ENCODE measurements at places on chromosomes 7 and 10.
A peak's percentile ranks its signal among the peaks of the same experiment; 100 is the strongest.

- DNase-seq = no peak
These were observed 110.7 kb downstream of the RNF32 start for GRCh38 chr7:156751319-156751718.

DNA sequence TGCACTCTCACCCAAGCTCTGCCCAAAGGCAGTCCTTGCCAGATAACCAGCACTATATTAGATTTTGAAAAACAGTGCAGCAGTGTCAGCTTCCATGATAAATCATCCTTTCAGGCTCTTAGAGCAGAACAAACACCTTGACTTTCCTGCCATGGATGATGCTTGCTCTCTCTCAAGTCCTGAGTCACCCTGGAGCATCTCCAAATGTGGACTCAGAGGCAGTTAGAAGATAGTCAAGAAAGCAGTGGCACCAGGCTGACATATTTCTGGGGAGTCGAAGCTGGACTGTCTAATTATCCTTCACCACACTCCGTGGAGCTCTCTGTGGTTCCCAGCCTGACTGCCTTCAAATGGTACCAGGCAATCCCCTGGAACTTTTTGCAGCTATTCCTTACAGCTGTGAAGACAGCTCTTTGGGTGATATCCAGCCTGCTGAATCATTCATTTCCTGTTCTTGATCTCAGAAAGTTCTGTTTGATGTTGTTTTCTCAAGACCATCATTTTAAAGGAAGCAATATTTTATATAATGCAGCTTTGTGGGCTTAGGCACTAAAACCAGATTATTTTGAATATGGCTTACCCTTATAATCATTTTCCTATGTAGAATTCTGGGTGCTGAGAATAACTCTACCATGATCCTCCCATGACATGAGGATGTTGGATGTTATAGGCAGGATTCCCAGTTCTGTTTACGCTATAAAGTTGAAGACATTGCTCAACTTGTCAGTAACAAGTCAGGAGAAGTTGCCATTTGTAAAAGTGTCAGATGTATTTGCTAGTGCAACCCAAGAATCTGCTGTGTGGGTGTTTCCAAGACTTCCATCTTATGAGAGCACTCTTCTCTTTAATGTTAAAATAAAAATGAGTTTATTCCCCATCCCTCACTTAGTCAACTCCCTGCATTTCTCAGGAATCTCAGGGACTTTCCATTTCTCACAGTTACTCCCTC is 233.8 kb downstream of the C7orf25 start:
- DNase-seq = no peak

GRCh38 chr10:111246136-111246535 is 169.3 kb downstream of the ADRA2A start:
- no peak for DNase-seq

DNA sequence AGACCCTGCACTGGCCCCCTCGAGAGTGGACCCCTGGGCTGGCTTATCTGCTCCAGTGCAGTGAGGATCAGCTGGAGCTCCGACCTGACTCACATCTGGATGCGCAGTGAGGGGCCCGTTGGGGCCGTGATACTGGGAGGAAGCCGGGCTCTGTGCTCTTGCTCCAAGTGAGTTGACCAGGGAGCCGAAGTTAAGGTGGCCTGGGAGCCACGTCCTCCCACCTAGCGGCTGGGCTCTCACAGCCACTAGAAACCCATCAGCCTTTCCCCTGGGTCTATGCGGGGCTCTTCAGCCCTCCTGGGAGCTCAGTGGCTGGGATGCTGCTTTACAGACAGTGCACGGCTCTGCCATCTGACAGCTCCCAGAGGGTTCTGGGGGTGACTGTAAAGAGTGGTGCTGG is 9.1 kb downstream of the ALKBH4 start:
- no peak for DNase-seq

- no peak for DNase-seq
These were observed 969.5 kb upstream of the ZNF722 start for GRCh38 chr7:63029207-63029522.

GRCh38 chr7:111229916-111230315 is 139.0 kb downstream of the LRRN3 start:
- DNase-seq = no peak

DNA sequence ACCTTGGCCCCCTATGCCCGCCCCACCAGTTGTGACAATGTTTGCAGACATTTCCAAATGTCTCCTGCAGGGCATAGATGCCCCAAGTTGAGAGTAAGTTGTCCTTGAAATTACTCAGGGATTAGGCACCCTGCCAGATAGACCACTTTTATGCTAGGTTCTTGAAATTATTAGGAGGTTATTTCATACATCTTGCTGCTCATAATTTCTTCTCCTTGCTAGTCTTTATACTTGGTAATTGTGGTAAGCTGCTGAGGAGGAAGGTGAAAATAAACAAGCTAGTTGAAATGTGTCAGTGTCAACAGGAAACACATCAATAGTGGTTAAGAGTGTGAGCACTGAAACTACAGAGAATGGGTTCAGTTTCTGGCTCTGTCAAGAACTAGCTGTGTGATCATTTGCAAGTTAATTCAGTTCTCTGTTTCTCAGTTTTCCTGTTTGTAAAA is 63.7 kb upstream of the AOAH start:
- DNase-seq = peak; percentile 25

GRCh38 chr7:129144095-129144833 is at the start of gene TSPAN33:
Gene TSPAN33, plus strand, starts transcription at chr7:129144707. Its CDS starts 274 bp downstream, at chr7:129144981.
- DNase-seq = peak; percentile 47

- peak; percentile 11 for DNase-seq
These were observed 314.8 kb downstream of the POM121L12 start for GRCh38 chr7:53350241-53350640.

DNA sequence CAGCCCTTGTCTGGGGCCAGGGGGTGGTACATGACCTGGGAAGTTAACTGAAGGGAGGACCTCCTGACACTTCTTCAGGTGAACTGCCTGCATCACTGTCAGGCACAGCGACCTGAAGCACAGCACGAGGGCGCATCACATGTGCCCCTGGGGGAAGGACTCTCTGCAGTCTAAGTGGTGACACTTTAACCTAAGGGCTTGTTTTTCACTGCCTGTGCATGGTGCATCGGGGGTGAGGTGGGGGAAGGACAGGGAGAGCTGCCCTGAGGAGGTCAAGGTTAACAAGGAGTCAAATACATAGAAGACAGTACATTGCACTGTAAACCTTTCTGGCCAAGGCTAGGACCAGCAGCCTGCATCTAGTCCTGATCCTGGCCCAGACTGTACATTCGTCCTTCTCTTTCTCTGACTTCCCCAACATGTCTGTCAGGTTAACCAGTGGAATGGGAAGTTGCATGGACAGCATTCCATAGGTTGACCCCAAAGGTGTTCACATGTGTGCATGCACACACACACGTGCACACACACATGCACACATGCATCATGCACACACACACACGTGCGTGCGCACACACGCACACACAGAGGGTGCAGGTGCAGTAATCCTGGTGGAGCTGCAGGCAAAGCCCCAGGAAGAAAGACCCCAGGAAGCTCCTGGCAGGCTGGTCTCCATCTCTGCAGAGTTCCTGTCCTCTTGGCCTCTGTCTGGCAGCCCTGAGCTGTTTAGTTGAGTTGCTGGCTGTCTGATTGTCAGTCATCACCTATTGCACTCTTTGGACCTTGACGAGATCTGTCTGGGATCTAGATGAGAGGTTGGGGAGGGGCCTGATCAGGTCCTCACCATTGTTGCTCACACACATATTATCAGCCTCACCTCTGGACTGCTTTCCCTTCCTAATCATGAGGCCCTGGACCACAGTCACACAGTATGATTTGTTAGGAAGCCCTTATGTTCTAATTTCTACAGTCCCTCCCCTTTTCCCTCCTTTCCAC is 37.8 kb downstream of the WDFY4 start:
- no peak for DNase-seq

DNA sequence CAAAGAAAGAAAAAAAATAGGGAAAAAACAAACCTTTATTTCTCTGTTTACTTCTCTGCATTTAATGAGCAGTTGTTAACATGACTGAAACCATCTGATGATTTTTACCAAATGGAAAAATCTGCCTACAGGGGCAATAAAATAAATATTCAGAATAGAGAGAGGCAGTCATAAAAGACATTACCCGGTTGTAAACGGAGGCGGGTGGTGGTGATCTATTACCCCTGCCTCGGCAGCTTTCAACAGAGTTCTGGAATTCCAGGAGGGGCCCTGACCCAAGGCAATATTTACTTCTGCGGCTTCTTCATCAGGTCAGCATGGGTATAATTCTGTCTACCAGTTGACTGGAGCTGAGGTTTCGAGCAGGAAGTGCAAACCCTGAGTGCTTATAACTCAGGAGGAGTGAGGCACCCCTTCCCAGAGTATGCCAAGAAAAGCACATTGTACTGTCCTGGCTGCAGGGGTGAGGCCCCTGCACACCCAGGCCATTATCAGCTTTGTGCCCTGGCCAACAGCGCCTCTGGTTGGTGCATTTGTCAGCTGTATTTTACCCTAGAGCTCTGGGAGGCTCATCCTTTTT is 8.2 kb upstream of the CXCL12 start:
- DNase-seq = no peak

GRCh38 chr10:108556186-108556585 is 1367.1 kb downstream of the XPNPEP1 start:
- no peak for DNase-seq

DNA sequence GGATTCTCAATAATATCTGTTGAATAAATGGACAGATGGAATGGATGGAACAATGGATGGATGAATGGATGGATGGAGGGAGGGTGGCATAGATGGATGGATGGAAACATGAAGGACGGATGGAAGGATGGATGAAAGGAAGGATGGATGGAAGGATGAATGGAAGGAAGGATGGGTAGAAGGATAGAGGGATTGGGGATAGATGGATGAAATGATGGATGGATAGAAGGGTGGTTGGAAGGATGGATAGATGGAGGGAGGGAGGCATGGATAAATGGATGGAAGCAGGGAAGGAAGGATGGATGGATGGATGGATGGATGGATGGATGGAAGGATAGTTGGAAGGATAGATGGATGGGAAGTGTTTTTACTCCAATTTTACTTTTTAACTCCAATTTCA is 35.4 kb downstream of the AKR1B15 start:
- no peak for DNase-seq

- DNase-seq = peak; percentile 72
These were observed 58.4 kb upstream of the MYO3A start for GRCh38 chr10:25875556-25876165.

- DNase-seq = no peak
These were observed 285.9 kb downstream of the LRMDA start for GRCh38 chr10:75717126-75717916.

DNA sequence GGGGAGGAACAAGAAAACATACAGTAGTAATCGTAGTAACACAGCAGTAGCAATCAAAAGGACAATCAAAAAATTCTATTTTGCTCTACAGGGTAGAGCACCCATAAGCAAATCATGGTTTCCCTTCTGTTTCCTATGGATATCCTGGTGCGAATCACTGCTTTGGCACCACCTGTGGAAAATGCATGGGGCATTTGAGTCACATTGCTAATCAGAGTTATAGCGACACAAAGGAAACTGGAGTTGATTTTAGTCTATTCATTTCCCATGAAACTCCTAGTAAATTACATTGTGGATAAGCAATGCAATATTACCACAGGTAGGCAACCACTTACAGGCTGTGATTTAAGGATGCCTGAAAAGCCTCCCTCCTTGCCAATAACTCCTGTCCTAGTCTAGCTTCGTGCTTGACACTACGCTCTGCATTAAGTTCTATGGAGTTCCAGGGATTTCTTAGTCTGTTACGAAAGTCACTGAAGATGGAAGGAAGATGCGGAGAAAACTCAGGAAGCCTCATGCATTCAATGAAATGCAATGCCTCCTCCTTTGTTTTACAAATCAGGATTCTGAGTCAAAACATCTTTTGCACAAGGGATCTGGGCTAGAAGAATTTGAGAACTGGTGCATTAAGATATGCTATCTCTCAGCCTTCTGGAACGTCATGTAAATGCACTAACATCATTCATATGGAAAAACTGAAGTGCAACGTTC is 188.4 kb downstream of the DGKI start:
- DNase-seq = no peak

- peak; percentile 32 for DNase-seq
These were observed 399 bp downstream of the FHIP2A start for GRCh38 chr10:114821915-114822443.

GRCh38 chr10:124142960-124143359 is 49.6 kb upstream of the CHST15 start:
- DNase-seq = no peak

DNA sequence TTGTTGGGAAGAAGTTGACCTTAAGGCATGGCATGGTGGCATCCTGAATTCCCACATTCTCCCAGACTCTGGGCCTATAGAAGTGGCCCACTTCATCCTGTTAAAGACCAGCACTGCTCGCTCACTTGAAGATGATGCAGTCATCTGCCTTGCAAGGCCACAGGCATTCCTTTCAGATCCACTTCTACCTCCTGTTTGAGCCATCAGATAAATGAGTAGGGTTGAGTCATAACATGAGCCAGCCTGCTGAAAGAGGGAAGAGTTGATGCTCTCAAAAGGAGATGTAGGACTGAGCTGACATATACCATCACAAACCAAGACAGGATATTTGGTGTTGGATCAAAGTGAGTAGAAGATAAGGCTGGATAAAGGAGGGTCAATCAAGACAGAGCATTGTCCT is 1.5 kb upstream of the EBLN1 start:
- DNase-seq = no peak

GRCh38 chr10:129761197-129761972 is 202.7 kb downstream of the EBF3 start:
- no peak for DNase-seq

DNA sequence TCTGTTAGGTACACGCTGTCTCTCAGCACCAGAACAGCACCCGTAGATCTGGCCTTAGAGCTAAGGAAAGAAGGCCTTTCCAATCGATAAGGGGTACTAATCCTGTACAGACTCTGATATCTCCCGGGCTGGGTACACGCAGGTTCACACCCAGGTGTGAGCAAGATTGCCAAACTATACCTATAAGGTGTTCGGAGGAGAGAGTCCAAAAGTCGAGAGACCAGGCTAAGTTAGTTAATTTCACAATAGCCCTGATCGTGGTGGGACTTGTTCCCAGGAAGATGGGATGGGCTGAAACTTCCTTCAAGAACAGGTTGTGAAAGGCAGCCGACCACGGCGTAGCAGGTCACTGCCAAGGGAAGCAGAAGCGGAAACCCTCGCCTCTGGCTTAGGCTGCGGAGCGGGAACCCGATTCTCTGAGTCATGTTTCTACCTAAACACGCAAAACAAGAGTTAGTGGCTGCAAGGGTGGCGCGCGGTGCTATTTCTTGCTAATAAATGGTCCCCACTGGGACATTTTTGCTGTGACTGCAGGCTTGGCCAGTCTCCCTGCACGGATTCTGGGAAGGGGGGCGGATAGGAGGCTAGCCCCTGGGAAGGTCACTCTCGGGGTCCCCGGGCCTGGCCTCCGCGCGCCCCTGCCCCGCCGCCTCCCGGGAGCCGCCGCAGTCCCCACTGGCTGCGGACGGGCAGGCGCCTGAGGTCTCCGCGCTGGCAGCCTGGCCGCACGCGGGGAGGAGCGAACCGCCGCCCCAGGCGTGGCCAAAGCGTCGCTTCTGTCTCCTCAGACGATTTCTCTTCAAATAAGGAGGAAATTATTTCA is 75.4 kb upstream of the PDSS1 start:
- peak; percentile 64 for DNase-seq

All from hematopoietic multipotent progenitor cell treated with erythropoietin and hydrocortisone succinate and interleukin-3 and kit ligand, for 8 days (in vitro differentiated cells).